ENCODE measurements at places on chromosomes 2 and 18.
A peak's percentile ranks its signal among the peaks of the same experiment; 100 is the strongest.

GRCh38 chr2:127398239-127398590 lies 10.4 kb upstream of the MAP3K2 start:
- H3K4me3 ChIP-seq = no peak overlapping the region
- peak; percentile 91 for DNase-seq
- H3K27me3 ChIP-seq = no peaks in the 10 kb centered on the region
- no peak overlapping the region for H3K27ac ChIP-seq
- H3K36me3 ChIP-seq = no peaks in the 10 kb centered on the region

DNA sequence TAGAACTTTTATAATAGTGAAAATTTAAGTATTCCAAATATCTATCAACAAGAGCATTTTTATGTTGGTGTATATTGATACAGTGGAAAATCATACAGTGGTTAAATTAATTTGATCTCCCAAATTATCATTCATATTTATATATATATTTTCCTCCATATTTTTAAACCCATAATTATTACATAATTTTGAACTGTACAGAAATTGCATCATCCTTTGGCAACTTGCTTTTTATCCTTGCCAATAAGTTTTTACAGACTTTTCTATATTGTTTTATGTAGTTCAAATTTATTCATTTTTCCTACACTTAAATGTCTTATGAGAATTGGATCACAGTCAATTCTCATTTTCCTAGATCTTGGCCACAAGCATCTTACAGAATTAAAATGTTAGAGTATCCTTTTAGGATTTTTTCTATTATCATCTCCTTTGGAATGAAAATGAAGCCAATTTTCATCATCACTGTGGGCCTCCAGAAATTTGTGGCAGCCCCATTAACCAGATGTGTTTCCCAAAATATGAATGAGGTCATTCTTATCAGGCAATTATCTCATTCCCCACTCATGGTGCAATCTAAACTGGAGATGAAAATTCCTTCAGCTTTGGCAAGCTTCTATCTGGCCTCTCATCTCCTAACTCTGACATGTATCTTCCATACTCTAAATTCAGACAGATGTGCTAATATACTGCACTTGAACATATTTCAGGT lies 94.2 kb upstream of the DLGAP1 start:
- no peak for DNase-seq
- H3K27ac ChIP-seq = no peak overlapping the region
- no peaks in the 10 kb centered on the region for H3K36me3 ChIP-seq
- H3K4me1 ChIP-seq = no peaks in the 10 kb centered on the region

DNA sequence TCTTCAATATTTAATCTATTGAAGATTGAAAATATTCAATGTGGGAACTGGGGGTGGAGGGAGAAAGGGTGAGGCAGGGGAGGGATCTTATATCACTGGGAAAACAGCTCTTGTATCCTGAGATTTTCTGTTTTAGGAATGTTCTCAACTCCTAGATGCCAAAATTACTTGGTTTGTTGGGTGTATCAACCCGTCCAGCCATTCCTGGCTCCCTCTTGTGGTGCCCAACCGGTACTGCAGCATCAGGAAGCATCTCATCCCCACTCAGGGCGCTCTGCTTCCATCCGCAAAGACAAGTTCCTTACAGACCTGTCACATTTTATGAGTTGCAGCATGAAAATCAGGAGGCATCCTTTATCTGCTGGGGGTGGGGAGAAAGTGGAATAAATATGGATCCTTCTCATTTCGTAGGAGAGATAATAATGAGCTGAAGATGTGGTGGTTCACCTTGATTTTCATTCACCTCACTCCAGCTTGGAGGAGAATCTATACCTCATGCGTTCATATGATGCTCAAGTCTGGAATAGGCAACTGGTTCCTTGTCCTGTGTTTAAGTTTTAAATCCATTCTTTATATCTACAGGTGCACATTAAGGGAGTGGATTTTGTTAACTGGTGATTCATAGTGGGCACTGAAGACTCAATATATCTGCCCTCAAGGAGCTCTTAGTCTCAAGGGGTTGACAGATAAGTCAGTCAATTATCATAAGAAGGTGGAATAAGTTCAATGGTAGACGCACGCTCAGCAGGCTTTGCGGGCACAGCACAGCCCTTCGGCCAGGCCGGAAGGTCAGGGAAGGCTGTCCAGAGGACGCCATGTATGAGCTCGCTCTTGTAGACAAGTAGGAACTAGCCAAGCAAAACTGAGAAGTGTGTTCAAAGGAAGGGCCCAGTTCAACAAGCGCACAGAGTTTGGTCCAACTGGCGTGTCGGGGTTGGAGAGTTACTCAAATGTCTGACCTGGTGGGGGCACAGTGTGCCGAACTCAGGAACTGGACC lies 127.3 kb downstream of the RNF144A start:
- no peaks in the 10 kb centered on the region for H3K4me1 ChIP-seq
- no peak overlapping the region for H3K4me3 ChIP-seq
- H3K36me3 ChIP-seq = no peaks in the 10 kb centered on the region

- DNase-seq = peak; percentile 73
- H3K27ac ChIP-seq = peak overlapping the region; percentile 88
- no peaks in the 10 kb centered on the region for H3K27me3 ChIP-seq
- peaks cover 10% of the 10 kb centered on the region for H3K4me1 ChIP-seq
- H3K36me3 ChIP-seq = no peaks in the 10 kb centered on the region
Measured at GRCh38 chr18:44679914-44680272, 795 bp upstream of the SETBP1 start.

- H3K4me1 ChIP-seq = no peaks in the 10 kb centered on the region
- H3K27me3 ChIP-seq = no peaks in the 10 kb centered on the region
- no peak for DNase-seq
- no peak overlapping the region for H3K27ac ChIP-seq
- H3K36me3 ChIP-seq = no peaks in the 10 kb centered on the region
Measured at GRCh38 chr2:126707191-126707590, 51.2 kb downstream of the GYPC start.

DNA sequence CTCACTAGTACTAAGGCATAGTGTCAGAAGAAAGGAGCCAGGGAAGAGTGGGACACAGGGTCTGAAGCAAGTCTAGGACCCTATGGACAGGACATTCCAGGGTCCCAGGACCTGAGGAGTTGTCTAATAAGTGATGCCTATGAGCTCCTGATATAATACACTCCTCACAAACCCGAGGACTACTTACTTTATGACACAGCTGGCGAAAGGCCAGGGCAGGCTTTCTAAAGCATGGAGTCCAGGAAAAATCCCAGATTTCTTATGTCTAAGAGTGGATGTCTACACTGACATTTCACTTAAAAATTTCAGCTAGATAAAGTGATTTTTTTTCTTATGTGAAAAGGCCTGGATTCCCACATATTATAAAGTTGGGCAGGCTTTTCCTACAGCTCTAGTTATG lies 502.2 kb upstream of the SETBP1 start:
- H3K36me3 ChIP-seq = no peaks in the 10 kb centered on the region
- H3K27me3 ChIP-seq = no peaks in the 10 kb centered on the region
- no peaks in the 10 kb centered on the region for H3K4me1 ChIP-seq

GRCh38 chr2:170152421-170152820 lies 25.5 kb upstream of the MYO3B start:
- DNase-seq = no peak
- no peaks in the 10 kb centered on the region for H3K27me3 ChIP-seq
- no peaks in the 10 kb centered on the region for H3K36me3 ChIP-seq
- peaks cover 8% of the 10 kb centered on the region for H3K4me1 ChIP-seq
- no peak overlapping the region for H3K4me3 ChIP-seq

DNA sequence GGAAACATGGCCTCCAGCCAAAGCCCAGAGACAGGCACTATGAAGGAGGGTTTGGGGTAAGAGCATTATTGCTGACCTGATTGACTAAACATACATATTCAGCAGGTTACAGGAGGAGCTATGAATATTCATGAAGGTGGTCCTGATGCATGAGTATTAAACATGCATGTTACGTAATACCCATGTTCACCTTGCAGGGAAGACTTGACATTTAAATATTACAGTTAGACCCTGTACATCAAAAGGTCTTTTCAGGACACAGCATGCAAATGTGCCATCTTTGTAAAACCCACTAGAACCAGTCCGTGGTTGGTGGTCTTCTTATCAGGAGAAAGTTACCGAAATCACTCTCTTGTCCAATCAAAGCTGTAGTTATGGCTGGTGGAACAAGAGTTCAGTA lies 59.9 kb downstream of the XRCC5 start:
- H3K4me1 ChIP-seq = no peaks in the 10 kb centered on the region
- no peak overlapping the region for H3K4me3 ChIP-seq
- no peak overlapping the region for H3K27ac ChIP-seq
- DNase-seq = no peak

DNA sequence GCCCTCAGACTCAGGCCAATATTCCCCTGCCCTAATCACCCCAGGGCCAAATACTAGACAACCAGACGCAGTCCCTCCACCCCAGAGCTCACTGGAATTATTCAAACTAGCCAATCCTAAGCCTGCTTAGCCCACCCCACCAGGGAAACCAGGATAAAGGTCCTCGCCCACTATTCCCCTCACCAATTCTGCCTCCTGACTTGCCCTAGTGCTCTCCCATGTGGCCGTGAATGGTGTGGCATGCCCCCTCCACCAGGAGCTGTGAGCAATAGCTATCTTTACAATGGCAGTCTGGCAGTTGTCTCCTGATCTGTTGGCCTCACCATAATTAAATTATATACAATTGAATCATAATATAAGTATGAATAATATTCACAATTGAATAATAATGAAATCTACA lies 42.3 kb downstream of the FAM124B start:
- DNase-seq = no peak
- H3K27me3 ChIP-seq = no peaks in the 10 kb centered on the region
- H3K27ac ChIP-seq = no peak overlapping the region
- H3K36me3 ChIP-seq = no peaks in the 10 kb centered on the region
- H3K4me3 ChIP-seq = no peak overlapping the region

GRCh38 chr2:108118996-108119395 lies 120.8 kb upstream of the SULT1C3 start:
- H3K27me3 ChIP-seq = no peaks in the 10 kb centered on the region
- no peak for DNase-seq
- H3K4me3 ChIP-seq = no peak overlapping the region
- H3K36me3 ChIP-seq = no peaks in the 10 kb centered on the region

DNA sequence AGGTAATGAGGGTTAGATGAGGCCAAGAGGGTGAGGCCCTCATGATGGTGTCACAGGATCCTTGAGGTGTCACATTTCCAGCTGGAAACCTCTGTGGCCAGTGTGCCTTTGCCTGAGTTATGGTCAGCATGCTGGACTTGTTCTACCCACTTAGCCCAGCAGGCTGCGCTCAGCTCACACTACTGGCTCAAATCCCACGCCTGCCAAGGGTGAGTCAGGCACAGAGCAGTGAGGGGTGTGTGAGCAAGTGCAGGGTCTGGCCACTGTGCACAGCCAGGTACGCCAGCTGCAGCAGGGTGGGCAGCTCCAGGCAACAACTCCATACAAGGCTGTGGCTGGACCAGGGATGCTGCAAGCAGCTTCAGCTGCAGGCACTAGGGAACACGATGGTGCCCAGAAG lies 616.6 kb upstream of the FSHR start:
- no peaks in the 10 kb centered on the region for H3K36me3 ChIP-seq
- no peak overlapping the region for H3K27ac ChIP-seq
- no peak overlapping the region for H3K4me3 ChIP-seq
- DNase-seq = no peak

- H3K27ac ChIP-seq = no peak overlapping the region
- no peak for DNase-seq
- H3K36me3 ChIP-seq = no peaks in the 10 kb centered on the region
- peaks cover under 1% of the 10 kb centered on the region for H3K4me1 ChIP-seq
- H3K4me3 ChIP-seq = no peak overlapping the region
Measured at GRCh38 chr2:232974396-232974795, 38.7 kb downstream of the NGEF start.

GRCh38 chr2:9288233-9288632 lies 81.6 kb downstream of the ASAP2 start:
- peak overlapping the region; percentile 98 for H3K27ac ChIP-seq
- no peaks in the 10 kb centered on the region for H3K27me3 ChIP-seq
- peaks cover 38% of the 10 kb centered on the region for H3K36me3 ChIP-seq
- H3K4me1 ChIP-seq = peaks cover 52% of the 10 kb centered on the region
- no peak for DNase-seq

DNA sequence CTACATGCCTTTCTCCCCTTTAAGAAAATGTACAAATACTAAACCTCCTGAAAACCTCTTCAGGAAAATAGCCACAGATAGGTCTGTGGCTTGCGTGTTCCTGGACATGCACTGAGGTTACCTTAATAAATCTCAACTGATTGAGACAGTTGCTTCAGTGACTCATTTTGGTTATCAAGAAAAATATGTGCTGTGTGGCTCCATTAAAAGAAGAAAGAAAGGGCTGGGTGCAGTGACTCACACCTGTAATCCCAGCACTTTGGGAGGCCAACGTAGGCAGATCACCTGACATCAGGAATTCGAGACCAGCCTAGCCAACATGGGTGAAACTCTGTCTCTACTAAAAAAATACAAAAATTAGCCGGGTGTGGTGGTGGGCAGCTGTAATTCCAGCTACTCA lies 27.1 kb downstream of the CREG2 start:
- H3K4me3 ChIP-seq = no peak overlapping the region
- DNase-seq = no peak
- H3K36me3 ChIP-seq = no peaks in the 10 kb centered on the region

DNA sequence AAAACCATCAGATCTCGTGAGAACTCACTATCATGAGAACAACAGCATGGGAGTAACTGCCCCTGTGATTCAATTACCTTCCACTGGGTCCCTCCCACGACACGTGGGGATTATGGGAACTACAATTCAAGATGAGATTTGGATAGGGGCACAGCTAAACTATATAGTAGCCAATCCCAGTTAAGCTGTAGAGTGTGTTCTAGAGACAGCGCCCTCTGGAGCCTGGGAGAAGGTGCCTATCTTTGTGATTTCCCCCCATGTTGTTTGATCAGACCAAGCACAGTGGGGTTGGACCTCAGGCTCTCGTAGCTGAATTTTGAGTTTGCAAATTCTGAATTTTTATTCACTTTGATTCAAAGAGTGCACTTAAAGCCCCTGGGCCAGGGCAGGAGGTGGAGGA lies 108.2 kb upstream of the TWIST2 start:
- H3K4me3 ChIP-seq = no peak overlapping the region
- H3K27me3 ChIP-seq = no peaks in the 10 kb centered on the region
- DNase-seq = no peak
- H3K4me1 ChIP-seq = no peaks in the 10 kb centered on the region
- no peaks in the 10 kb centered on the region for H3K36me3 ChIP-seq

DNA sequence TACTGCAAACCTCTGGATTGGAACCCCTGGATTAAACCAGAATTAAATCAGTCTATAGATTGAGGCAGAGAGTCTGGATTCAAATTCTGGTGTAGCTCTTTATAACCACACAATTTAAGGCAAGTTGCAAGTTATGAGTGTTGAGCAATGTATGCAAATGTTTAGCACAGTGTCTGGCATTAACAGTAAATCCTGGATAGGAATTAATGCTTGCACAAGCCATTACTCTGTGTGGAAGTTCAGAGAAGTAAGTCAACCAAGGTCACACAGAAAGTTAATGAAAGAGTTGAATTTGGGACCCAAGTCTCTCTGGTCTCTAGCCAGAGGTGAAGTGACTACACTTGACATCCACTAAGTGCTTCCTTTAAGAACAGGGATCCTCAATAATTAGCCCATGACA lies 2.0 kb upstream of the MARCO start:
- H3K27ac ChIP-seq = no peak overlapping the region
- no peaks in the 10 kb centered on the region for H3K36me3 ChIP-seq
- H3K27me3 ChIP-seq = no peaks in the 10 kb centered on the region
- no peak for DNase-seq
- no peak overlapping the region for H3K4me3 ChIP-seq

- H3K4me3 ChIP-seq = no peak overlapping the region
- no peaks in the 10 kb centered on the region for H3K36me3 ChIP-seq
- H3K27ac ChIP-seq = no peak overlapping the region
- H3K4me1 ChIP-seq = no peaks in the 10 kb centered on the region
- DNase-seq = no peak
Measured at GRCh38 chr2:142935563-142936089, 58.2 kb downstream of the KYNU start.

All from RWPE2 (cell line).